ENCODE measurements at places on chromosomes 13 and 19.
A peak's percentile ranks its signal among the peaks of the same experiment; 100 is the strongest.

GRCh38 chr19:21751384-21751783, 16.0 kb downstream of the ZNF100 start:
- DNase-seq = no peak
- H3K27me3 ChIP-seq = no peaks in the 10 kb centered on the region
- no peak overlapping the region for H3K4me3 ChIP-seq

DNA sequence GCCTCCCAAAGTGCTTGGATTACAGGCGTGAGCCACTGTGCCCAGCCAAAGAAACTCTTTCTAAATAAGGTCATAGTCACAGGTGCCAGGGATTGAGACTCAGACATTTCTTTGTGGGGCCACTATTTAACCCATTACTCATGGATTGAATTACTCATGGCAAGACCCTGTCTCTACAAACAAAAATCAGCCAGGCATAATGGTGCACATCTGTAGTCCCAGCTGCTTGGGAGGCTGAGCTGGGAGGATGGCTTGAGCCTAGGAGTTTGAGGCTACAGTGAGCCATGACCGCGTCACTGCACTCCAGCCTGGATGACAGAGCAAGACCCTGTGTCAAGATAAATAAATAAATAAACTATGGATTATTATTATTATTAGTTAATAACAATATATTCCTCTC, 3.6 kb upstream of the KLF2 start:
- H3K27ac ChIP-seq = no peak overlapping the region
- H3K4me1 ChIP-seq = peaks cover 9% of the 10 kb centered on the region
- no peaks in the 10 kb centered on the region for H3K27me3 ChIP-seq
- no peak overlapping the region for H3K4me3 ChIP-seq

DNA sequence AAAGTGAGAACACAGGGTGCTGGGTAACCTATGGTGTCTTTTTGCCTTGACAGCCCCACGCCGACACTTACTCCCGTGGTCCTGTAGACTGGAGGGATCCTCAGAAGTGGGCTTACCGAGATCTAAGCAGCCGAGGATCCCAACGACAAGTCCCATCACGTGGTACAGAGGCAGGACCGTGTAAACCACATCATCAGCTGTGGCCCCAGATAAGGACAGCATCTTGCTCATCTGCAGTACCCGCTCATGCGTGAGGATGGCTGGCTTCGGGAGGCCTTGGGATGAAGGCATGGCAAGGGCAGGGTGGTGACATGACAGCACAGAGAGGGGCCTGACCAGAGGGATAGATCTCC, 2.1 kb downstream of the SLC27A5 start:
- peaks cover 6% of the 10 kb centered on the region for H3K36me3 ChIP-seq
- no peak overlapping the region for H3K4me3 ChIP-seq
- H3K27ac ChIP-seq = no peak overlapping the region
- no peak for DNase-seq

GRCh38 chr19:33368074-33368864, 5.2 kb upstream of the CEBPG start:
- no peaks in the 10 kb centered on the region for H3K4me1 ChIP-seq
- H3K36me3 ChIP-seq = no peaks in the 10 kb centered on the region
- H3K27ac ChIP-seq = no peak overlapping the region
- no peak overlapping the region for H3K4me3 ChIP-seq
- H3K27me3 ChIP-seq = no peaks in the 10 kb centered on the region
- no peak for DNase-seq

GRCh38 chr19:53626976-53627375, 4.8 kb upstream of the DPRX start:
- H3K4me3 ChIP-seq = no peak overlapping the region
- H3K27ac ChIP-seq = no peak overlapping the region
- no peak for DNase-seq
- no peaks in the 10 kb centered on the region for H3K27me3 ChIP-seq

DNA sequence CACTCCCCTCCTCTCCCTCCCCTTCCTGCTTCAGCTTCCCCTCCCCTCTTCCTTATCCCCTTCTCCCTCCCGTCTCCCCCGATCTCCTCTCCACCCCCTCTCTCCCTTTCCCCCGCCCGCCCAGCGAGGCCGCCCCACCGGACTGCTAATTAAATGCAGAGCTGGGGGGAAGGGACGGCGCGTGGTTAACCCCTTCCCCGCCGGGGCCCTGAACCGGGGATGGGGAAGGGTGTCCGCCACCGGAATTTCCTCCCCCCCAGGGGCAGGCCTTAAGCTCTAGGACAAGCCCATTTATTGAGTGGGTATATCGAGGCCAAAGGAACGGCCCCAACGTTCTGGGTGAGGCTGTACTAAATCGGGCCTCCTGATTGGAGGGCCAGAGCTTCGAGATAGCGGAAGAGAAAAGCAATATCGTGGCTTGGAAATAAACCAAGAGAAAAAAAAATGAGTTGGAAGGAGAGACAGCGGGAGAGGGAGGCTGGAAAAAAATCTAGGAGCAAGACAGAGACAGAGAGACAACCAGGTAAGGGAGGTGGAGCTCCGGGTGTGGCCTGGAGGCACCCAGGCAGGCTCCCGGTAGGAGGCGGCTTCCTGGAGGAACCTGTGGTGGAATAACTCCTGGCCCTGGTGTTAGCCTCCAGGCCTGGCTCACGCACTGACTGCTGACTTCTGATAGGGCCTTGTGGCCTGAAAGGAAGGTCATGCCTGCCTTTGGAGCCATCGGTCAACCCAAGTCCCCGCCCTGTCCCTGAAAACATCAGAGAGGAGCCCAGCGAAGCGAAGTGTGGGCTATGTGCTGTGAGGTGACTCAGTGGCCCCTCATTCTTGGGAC, 11.6 kb upstream of the JUND start:
- H3K36me3 ChIP-seq = peaks cover 6% of the 10 kb centered on the region
- no peak for DNase-seq
- peaks cover 64% of the 10 kb centered on the region for H3K4me1 ChIP-seq
- peak overlapping the region; percentile 97 for H3K4me3 ChIP-seq

GRCh38 chr19:34573226-34573864, 91.8 kb downstream of the WTIP start:
- no peak for DNase-seq
- H3K4me1 ChIP-seq = peaks cover 2% of the 10 kb centered on the region
- no peak overlapping the region for H3K27ac ChIP-seq

DNA sequence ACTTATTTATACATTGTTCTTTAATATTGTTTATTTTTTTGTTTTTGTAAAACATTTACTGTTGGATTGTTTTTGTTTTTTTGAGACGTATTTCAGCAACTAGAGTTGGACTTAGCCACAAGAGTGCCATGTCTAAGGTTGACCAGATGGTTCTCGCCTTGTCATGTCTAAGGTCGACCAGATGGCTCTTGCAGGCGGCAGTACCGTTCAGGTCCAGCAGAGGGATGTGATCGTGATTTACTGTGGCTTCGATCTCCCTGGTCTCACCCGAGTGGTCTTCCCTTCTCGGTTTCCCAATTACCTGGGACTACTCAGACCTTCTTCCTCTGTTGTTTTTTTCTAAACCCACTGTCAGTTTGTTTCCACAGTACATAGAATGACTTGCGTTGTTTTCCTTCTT, 1438.6 kb downstream of the UQCRFS1 start:
- H3K27me3 ChIP-seq = no peaks in the 10 kb centered on the region
- H3K36me3 ChIP-seq = peaks cover 76% of the 10 kb centered on the region
- no peak for DNase-seq
- H3K4me1 ChIP-seq = no peaks in the 10 kb centered on the region
- H3K4me3 ChIP-seq = no peak overlapping the region

DNA sequence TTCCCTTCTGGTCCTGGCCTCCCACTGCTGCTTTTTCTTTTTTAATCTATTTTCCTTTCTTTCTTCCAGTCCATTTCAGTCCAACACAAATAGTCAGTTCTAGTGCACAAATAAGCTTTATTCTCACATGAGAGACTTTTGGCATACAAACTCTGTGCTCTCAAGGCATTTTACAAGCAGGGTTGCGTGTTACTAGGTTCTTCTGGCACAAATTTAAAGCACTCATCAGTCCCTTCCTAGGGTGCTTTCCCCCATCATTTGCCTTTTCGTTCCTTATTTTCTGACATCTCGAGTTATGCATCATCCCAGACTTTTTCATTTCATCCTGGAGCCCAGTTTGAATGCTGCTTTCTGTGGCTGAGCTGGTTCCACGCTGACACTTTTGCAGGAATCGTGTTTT, 29.8 kb upstream of the IL17D start:
- DNase-seq = no peak
- H3K27me3 ChIP-seq = no peaks in the 10 kb centered on the region
- H3K27ac ChIP-seq = no peak overlapping the region
- H3K4me1 ChIP-seq = no peaks in the 10 kb centered on the region
- H3K4me3 ChIP-seq = no peak overlapping the region

- peak within 1 kb of the TSS; percentile 94 for H3K4me3 ChIP-seq
- DNase-seq = no peak
- peak within 1 kb of the TSS; percentile 99 for H3K27ac ChIP-seq
- peaks cover 30% of the 10 kb centered on the region for H3K36me3 ChIP-seq
- peaks cover 31% of the 10 kb centered on the region for H3K4me1 ChIP-seq
- peaks cover 10% of the 10 kb centered on the region for H3K27me3 ChIP-seq
These were observed at the start of gene SCGB2B2 for GRCh38 chr19:34676697-34677385. Gene SCGB2B2 (minus strand): TSS chr19:34677159. CDS start chr19:34594563, 82,596 bp downstream.

DNA sequence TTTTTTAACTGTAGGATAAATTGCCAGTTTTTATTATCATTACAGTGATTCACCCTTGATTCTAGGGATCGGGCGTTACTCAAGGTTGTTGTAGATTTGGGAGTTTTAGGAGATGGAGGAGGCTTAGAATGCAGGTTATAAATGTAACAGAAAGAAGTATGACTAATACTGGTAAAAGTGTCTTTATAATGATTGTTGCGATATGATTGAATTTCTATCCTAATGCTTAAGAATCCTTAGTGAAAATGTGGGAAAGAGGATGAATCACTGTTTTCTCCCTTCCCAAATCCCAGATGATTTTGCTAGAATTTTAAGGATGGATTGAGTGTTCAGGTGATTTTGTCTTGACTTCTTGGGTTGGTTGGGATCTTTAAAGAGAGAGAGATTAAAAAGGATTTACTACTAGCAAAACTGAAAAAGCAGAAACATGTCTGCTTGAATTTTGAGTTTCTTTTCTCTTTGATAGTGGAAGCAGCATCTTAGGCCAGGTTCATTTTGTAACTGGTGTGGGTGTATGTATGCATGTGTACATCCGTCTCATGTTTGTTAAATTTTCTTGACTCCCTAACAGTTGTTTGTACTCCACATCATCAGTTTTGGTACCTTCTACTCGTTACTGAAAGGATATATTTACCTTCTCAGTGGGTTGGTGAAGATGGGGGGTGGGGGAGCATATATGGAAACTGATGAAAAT, 25.9 kb downstream of the ARHGAP35 start:
- H3K36me3 ChIP-seq = no peaks in the 10 kb centered on the region
- H3K4me1 ChIP-seq = peaks cover 28% of the 10 kb centered on the region
- H3K27me3 ChIP-seq = no peaks in the 10 kb centered on the region
- no peak overlapping the region for H3K4me3 ChIP-seq
- DNase-seq = no peak
- no peak overlapping the region for H3K27ac ChIP-seq

DNA sequence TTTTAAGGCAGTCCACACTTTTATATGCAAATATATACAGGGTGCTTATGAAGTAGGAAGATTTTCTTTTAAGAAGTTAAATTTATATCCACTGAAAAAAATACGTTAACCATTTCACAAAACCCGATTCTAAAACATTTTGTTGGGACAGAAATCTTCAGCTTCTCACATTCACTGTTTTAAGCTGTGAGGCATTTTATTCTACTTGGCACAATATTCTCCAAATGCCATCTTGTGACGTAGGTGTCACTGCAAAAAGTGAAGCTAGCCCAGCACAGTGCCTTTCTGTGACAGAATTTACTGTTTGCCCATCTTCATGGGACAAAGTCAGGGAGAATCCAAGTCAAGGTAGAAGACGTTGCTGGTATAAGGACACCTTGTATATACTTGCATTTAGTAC, 94.5 kb upstream of the SLC15A1 start:
- peaks cover 8% of the 10 kb centered on the region for H3K4me1 ChIP-seq
- H3K27ac ChIP-seq = no peak overlapping the region
- H3K4me3 ChIP-seq = no peak overlapping the region
- DNase-seq = no peak
- peaks cover 10% of the 10 kb centered on the region for H3K36me3 ChIP-seq
- no peaks in the 10 kb centered on the region for H3K27me3 ChIP-seq

DNA sequence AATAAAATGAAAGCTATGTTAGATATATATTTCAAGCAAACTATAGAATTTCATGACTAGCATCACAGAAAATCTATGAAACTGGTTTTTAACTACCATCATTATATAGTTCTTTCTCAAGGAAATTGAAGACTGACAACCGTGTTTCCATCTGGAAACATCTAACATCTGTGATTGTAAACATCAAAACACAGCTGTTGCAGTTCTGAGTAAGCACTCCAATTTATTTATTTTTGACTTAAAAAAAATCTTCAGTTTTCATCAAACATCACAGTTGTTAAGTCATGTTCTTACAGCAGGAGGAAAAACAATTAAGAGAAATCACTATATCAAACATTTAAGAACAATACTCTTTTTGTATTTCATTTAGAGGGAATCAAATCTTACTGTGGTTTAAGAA, 1653.0 kb upstream of the MIR17HG start:
- no peak overlapping the region for H3K4me3 ChIP-seq
- no peak overlapping the region for H3K27ac ChIP-seq
- no peaks in the 10 kb centered on the region for H3K4me1 ChIP-seq
- H3K27me3 ChIP-seq = no peaks in the 10 kb centered on the region

GRCh38 chr13:99250982-99251825, 7.0 kb downstream of the GPR18 start:
- peak overlapping the region; percentile 80 for H3K27ac ChIP-seq
- DNase-seq = no peak
- H3K4me3 ChIP-seq = peak overlapping the region; percentile 67
- H3K36me3 ChIP-seq = peaks cover 27% of the 10 kb centered on the region
- peaks cover 35% of the 10 kb centered on the region for H3K4me1 ChIP-seq

DNA sequence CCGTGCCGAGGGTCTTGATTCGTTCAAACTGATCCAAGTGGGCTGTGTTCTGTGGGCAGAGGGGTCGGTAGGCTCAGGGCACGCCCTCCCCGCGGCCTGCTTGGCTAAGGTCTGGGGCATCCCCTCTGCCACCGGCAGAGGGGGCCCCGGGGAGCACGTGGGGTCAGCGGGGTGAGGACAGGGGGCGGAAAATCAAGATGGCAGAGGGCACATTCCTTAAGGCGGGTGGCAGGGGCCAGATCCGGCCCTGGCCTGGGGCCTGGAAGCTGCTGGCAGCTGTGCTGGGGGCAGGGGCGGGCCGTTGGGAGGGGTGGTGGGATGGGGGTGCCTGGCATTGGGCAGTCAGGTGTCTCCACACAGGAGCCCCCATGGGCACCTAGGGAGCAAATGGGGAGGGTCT, 10.7 kb downstream of the PRKACA start:
- H3K4me1 ChIP-seq = no peaks in the 10 kb centered on the region
- H3K27ac ChIP-seq = no peak overlapping the region
- no peaks in the 10 kb centered on the region for H3K36me3 ChIP-seq
- H3K4me3 ChIP-seq = no peak overlapping the region
- no peaks in the 10 kb centered on the region for H3K27me3 ChIP-seq

GRCh38 chr19:3365836-3366752, at the start of gene NFIC:
Gene NFIC (plus strand): TSS chr19:3366583. CDS start chr19:3366637, 54 bp downstream.
- H3K27me3 ChIP-seq = peaks cover 13% of the 10 kb centered on the region
- no peaks in the 10 kb centered on the region for H3K36me3 ChIP-seq
- H3K4me1 ChIP-seq = peaks cover 54% of the 10 kb centered on the region
- H3K27ac ChIP-seq = no peak within 1 kb of the TSS

Measured in natural killer cell treated with Interleukin-12 subunit alpha and Interleukin-12 subunit beta and Interleukin-15 and Interleukin-18, amount 100 ng/mL, for 72 hours (primary cell).